SHP77 treated with DMSO at 0.1 percent for 48 hours (cell line): ENCODE measurements at places on chromosomes 2 and 18.

DNA sequence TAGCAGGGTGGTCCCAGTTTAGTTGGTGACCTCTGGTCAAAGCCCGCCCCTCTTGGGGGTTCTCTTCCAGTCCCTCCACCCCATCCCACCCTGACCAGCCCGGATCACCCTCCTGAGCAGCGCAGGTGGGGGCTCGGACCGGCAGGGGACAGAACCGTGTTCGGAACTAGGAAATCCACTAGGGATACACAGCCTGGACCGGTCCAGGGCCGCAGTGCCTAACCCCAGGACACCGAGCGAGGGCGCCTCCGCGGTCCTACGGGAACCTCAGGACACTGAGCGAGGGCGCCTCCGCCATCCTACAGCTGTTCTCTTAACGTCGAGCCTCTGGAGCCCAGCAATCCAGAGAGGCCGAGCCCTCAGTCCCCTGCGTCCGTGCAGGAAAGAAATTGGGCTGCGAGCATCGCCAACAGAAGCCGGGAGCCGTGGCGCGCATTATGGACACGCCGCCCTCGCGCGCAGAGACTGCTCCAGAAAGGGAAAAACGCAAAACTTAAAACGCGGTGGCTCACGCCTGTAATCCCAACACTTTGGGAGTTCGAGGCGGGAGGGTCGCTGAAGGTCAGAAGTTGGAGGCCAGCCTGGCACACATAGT lies 8.5 kb downstream of the RAX start:
- no peak for DNase-seq

- no peak for DNase-seq
Measured at GRCh38 chr2:16653799-16654198, 11.8 kb downstream of the CYRIA start.

DNA sequence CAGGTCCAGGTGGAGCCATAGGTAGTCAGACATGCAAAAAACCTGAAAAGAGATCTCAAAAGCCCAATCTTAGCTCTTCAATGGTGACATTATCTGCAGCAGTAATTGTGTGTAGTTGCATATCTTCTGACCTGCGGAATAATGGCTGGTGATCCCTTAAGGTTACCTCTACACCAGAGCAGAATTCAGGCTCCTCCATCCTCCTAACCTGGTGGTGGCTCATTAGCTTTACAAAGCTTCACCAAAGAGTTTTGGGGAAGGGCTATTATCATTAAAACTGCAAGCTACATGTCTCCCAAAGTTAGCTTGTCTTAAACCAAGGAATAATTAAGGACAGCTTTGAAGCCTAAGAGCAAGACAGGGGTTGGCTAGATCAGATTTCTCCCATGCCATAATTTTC lies 42.6 kb upstream of the CHST9 start:
- no peak for DNase-seq

- no peak for DNase-seq
Measured at GRCh38 chr2:15043336-15044058, 411.0 kb downstream of the LRATD1 start.

- no peak for DNase-seq
Measured at GRCh38 chr2:10777842-10778723, 34.5 kb downstream of the PDIA6 start.

- no peak for DNase-seq
Measured at GRCh38 chr2:121944072-121944831, 188.8 kb downstream of the TSN start.

GRCh38 chr2:122643725-122644329 lies 888.4 kb downstream of the TSN start:
- DNase-seq, result peak; percentile 94

DNA sequence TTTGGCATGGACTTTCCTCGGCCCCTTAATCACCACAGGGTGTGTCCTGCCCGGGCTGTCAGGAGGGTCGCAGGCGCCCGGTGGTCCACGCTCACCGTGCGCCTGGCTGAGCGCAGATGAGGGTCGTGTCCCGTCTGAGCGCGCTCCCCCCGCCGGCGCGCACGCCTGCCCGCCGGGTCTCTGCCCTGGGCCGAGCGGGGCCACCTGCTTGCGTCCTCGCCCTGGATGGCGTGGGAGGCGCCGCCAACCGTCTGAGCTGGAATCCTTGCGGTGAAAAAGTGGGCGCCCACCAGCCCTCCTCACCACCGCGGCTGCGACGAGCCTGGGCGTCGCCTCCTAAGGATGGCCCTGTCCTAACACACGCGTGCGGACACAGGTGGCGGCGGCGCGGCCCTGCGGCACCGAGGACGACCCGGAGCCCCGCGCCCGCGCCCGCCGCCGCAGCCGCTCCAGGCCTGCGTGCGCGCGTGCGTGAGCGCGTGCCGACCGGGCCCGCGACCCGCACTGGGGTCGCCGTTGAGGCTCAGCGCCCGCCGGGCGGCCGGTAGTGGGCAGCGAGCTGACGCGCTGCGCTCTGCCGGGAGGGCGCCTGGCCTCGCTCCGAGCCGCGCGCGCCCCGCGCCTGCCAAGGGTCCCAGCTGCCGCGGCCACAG lies 126.6 kb downstream of the ARHGEF4 start:
- DNase-seq, result no peak

DNA sequence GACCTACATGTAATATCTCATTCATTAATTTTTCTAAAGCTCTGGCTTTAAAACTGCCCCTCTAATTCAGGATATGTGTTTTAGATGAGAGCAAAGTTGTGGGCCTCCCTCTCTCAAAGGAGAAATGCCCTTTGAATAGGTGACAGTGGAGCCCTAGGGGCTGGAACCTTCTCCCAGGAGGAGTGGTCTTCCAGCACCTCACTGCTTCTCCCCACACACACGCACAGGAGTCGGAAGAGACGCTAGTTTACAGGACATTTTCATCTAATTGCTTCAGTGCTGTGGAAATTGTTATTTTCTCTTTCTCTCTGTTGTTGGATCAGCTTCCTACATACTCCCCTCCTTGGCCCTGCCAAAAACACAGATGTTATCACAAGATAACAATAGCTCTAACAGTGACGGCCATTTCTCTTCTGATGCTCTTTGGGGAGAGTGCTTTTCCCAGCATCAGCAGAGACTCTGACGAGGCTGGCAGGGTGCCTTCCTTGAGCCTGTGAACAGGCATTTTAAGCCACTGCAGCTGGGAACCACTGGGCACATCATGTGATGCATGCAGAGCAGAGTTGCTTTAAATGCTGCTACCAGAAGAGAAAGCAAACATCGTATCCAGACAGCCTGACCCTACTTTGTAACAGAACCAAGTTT lies 209.4 kb upstream of the SP5 start:
- no peak for DNase-seq

DNA sequence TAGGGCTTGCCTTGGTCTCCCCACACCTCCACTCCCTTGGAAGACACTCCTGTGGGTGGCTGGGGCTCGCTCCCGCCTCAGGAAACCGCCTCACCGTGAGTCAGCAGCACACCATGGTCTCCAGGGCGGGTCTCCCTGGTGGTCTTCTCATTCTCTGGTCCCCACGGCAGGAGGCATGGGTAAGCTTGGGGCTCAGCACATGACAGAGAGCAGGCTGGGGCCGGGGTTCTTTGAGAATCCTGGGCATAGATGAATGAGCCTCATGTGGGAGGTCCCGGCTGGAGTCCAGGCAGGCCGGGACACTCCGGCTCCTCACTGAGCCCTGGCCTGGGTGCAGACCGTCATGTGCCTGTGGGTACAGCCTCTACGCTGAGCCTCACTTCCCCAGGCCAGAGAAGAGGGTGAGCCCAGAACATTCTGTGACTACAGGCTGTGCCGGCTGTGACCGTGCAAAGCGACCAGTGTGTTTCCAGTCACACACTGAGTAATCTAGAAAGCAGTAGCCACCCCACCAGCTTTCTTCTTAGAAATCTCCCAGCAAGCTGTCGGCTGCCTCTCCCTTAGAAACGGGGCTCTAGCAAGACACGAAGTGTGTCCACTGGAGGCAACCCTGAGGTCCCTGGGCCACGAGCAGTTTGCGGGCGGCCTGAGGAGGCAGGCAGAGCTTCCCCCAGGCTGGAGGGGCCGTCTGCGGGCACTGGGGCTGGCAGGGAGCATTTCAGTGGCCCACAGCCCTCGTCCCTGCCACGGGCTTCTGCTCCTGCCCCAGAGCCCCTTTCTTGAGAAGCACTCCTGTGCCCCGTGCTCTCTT lies 93.1 kb downstream of the RHOB start:
- no peak for DNase-seq

GRCh38 chr2:190468814-190469569 lies 60.8 kb downstream of the MFSD6 start:
- DNase-seq, result peak; percentile 89

DNA sequence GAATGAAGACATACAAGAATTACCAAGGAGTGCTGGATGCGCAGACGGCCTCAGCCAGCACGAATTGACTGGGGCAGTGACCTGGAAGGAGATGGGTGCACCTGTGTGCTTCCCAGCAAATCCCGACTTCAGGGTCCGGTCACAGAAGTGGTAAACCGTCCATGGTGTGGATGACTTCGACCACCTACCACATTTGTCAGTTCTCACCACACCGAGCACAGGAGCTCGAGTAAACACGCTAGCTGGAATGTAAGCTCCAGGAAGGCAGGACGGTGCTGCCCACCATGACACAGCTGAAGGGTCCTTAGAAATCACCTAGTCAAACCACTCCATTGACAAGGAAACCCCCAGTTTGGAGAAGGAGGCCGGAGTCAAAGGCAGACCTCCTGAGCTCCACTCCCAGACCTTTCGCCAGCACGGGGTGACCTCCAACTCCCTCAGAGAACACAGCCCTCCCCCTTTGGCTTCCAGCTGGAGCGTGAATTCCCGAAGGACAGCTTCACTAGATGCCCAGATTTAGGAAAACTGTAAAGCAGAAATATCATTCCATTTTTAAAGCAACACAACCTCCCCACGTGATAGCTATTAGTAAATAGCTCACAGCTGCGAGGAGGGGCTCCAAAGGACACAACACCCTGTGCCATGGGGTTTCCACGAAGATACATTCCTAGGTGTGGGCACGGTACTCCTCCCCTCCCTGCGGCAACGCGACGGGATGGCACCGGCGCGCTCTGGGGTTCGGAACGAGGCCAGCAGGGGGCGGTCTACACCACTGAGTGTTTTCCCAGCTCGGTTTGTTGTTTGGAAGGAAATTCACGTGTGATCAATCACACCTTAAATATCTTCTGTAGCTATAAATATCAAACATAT lies 34.1 kb upstream of the GNAL start:
- DNase-seq, result no peak

GRCh38 chr18:805008-805754 lies 6.9 kb downstream of the YES1 start:
- no peak for DNase-seq

- DNase-seq, result no peak
Measured at GRCh38 chr2:238523158-238524110, 96.7 kb downstream of the ASB1 start.

- DNase-seq, result no peak
Measured at GRCh38 chr2:160281213-160281612, 81.1 kb upstream of the ITGB6 start.

GRCh38 chr2:74778381-74779264 lies 55.3 kb upstream of the HK2 start:
- no peak for DNase-seq

- no peak for DNase-seq
Measured at GRCh38 chr18:9715088-9715343, 6.9 kb downstream of the RAB31 start.

GRCh38 chr18:13223311-13224143 lies 5.0 kb downstream of the LDLRAD4 start:
- peak; percentile 70 for DNase-seq

GRCh38 chr2:120840795-120841487 lies 105.3 kb downstream of the GLI2 start:
- no peak for DNase-seq

DNA sequence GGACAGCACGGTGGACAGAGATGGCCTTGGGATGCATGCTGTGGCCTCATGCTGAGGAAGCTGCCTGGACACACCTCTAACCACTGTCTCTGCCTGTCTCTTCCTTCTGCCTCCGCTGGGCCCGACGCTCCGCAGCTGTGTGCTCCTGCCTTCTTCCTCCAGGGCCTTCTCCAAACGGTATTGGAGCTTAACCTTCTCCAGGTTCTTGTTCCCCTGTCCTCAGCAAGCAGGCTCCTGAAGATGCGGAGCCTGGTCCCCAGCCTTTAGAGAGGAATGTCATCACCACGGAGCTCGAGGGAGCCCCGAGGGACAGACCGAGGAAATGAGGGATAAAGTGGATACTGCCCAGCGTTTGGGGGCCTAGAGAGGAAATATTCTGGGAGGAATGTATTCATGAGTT lies 155.1 kb downstream of the DYSF start:
- DNase-seq, result no peak

- DNase-seq, result no peak
Measured at GRCh38 chr2:232979871-232980461, 33.1 kb downstream of the NGEF start.

GRCh38 chr18:15165048-15165447 lies 417.1 kb downstream of the ANKRD30B start:
- no peak for DNase-seq

- no peak for DNase-seq
Measured at GRCh38 chr2:85917887-85918795, 29.4 kb upstream of the ST3GAL5 start.

DNA sequence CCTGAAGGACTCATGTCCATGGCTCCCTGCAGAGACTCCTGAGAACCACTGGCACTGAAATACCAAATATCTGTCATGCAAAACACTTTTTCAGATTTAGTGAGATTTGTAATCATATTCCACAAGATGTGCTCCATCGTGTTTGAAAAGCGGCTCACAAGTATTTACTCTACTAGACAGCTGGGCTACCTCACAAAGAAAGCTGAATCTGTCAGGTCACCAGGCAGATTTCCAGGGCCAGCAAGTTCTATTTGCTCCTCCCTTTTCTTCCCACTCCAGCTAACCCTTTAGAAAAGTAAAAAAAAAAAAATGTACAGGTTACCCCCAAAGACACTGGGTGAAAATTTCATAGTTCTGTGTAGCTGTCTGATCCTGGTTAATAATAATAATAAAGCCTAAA lies 22.9 kb downstream of the WIPF1 start:
- no peak for DNase-seq

DNA sequence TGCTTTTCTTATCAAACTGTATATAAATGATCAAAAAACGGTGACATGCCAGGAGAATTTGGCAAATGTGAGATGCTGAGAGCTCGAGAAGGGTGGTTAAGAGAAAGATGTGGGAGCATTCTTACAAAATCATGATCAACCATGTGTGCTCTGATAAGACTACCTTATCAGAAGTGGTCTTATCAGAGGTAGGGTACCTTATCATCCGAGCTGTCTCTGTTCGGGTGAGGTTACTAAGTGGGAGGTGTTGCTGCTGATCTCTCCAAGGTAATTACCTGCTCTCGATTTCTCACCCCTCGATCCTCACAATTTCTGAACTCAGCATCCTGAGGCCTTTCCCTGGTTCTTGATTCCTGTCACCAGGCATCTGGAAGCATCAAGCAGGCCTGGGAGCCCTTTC lies 813.0 kb upstream of the ID2 start:
- no peak for DNase-seq
